Stimulated activated CD8-positive, alpha-beta memory T cell treated with anti-CD3 and anti-CD28 coated beads, Interleukin-4, amount 100 ng/mL, for 1 hour (primary cell): ENCODE measurements at places on chromosomes 3 and 15.

DNA sequence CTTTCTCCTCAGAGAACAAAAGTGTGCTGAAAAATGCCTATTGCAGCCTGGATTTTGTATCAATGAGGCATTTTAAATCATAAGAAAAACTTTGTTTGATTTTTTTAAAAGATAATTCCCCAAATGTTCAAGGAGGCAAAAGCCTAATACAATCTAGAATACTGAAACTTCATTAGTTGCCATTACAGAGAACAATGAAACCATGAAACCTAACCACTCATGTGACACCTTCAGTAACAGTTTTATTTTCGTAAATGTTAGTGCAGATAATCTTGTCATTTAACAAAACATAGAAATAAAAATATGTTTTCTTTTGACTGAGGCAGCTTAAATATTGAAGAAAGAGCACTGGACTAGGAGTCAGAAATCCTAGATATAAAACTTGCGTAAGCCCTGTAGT is 655.9 kb downstream of the RBMS3 start:
- DNase-seq: no peak

- DNase-seq: no peak
Measured at GRCh38 chr15:68025835-68026424, 28.2 kb upstream of the PIAS1 start.

- no peak for DNase-seq
Measured at GRCh38 chr15:50068016-50068415, 51.0 kb downstream of the ATP8B4 start.

DNA sequence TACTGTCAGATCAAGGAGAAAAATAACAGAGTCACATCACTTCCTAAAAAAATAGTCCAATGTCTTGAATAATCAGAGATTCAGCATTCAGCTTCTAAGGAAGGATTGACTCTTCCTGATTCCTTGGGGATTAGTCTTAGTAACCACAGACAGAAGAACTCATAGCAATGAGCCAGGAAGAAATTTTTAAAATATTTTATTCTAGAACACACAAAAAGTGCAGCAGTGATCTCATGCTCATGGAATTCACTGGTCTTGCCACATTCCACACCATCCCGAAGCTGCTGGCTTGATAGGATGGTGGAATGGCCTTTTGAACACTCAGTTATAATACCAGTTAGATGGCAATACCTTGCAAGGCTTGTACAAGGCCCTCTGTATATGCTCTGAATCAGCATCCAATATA is 43.0 kb upstream of the ABI3BP start:
- no peak for DNase-seq

DNA sequence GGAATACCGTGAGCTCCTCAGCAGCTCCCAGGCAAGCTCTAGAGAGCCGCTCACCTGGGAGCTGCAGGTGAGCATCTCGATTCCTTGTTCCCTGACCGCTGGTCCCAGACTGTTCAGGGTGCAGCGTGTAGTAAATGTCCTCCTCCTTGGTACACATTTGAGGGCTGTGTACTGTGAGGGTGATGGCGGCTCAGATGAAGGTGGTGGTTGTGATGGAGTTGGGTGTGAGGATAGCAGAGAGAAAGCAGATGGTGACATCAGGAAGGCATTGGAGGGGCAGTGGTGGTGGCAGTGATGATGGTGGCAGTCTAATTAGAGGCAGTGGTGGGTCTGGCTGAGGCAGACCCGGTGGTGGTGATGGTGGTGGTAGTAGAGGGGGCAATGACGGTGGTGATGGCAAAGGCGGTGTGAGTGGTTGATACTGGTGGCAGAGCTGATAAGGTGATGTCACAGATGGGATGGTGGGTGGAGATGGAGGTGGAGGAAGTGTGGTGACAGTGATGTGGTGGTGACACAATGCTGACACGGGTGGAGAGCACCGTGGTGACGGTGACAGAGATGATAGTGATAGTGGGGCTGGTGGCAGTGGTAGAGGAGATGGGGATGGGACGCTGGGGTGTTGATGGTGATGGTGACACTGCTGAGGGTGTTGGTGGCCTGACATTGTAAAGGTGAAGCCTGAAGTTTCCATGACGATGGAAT is at the start of gene DNAJB8:
TSS of gene DNAJB8 (minus strand) at position 51 of the 702 bp plus-strand sequence. CDS start 3,645 bp downstream, outside the sequence.
- no peak for DNase-seq

GRCh38 chr3:44439499-44440295 is 37.8 kb downstream of the ZNF445 start:
- DNase-seq: peak; percentile 8

GRCh38 chr3:45684327-45684892 is 4.8 kb upstream of the SACM1L start:
- DNase-seq: no peak

- no peak for DNase-seq
Measured at GRCh38 chr3:197889204-197889930, 60.6 kb upstream of the RPL35A start.

- no peak for DNase-seq
Measured at GRCh38 chr3:11910971-11911531, 64.4 kb upstream of the TAMM41 start.

DNA sequence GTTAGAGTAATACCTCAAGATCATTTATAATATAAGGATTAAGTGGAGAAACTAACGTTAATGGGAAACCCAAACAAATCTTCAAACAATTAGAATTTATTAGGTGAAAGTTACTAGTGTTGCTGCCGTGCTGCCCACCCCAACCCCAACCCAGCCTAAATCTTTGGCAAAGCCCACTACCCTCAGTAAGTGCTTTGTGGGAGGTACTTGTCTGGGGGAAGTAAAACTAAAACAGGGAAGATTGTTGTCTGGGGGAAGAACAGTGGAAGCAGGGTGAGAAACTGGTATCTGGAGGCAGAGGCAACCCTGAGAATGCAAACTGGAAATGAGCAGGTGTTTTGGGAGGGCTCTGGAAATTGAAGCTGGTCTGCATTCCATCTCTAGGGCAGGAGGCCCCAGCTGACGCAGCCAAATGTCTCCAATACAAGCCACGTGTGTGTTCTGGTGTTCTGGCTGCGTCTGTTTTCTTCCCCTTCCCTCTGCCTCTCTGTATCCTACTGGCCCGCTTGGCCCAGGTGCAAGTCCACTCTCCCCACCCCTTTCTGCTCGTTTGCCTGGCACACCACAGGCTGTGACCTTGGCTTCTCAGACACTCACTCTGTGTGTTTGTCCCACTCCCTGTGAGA is 32.7 kb downstream of the FEM1B start:
- DNase-seq: no peak

- DNase-seq: no peak
Measured at GRCh38 chr3:87218560-87218959, 8.5 kb upstream of the CHMP2B start.

GRCh38 chr3:167605871-167606270 is 47.9 kb downstream of the WDR49 start:
- no peak for DNase-seq

DNA sequence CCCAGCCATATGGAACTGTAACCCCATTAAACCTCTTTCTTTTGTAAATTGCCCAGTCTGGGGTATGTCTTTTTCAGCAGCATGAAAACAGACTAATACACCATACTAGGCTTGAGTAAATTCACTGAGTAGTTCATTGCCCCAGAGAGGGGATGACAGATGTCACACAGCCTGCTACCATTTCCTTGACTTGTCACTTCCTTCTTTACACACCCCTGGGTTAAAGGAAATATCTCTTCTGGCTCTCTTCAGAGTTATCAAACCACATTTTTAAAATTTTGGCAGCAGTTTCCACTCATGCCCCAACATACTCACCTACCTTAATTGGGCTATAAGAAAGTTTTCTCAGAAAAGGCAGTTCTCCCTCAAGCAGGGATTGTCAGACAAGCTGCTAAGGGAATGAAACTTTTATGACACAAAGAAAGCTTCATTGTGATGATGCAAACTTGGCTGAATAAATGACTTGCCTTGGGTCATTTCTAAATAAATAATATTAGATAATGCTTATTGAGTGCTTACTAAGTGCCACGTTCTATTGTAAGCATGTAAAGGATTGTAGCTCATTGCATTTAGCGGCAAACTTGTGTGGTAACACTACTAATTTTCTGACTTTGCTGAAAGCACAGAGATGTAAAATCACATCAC is 68.0 kb upstream of the RBMS3 start:
- no peak for DNase-seq

GRCh38 chr15:92634060-92634459 is 21.5 kb downstream of the FAM174B start:
- DNase-seq: no peak

- no peak for DNase-seq
Measured at GRCh38 chr3:114504941-114505628, 211.3 kb downstream of the TIGIT start.

DNA sequence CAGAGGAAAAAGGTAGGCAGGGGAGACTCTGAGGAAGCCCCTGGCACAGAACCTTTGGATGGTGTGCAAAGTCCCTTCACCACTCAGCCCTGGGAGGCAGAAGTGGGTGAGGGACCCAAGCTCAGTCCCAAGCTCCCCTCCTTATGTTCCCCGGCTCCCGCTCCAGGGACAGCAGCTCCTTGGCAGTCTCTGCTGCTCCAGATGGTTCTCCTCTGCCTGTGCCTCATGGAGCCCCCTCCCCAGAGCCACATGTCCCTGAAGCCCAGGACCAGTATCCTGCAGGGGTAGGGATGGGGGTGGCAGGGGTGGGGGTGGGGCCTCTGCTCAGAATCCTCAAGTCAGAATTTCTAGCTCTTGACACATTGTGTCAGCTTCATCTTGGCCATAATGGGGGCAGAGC is 8.0 kb upstream of the CAMKV start:
- DNase-seq: no peak

DNA sequence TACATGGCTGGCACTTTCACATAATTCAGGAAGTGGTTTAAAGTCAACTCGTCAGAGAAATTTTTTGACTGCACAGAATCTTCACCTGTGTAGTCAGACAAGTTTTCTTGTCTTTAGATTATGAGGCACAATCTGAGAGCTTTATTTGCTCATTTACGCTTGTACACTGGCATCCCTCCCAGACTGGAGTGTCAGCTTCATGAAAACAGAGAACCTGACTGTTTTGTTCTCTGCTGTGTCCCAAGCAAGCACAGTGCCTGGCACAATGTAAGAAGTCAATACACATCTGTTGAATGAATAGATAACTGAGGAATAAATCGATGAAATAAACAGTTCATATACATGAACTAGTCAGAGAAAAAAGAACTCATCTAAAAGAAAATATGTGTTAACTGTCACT is 846.1 kb upstream of the CFAP20DC start:
- no peak for DNase-seq

DNA sequence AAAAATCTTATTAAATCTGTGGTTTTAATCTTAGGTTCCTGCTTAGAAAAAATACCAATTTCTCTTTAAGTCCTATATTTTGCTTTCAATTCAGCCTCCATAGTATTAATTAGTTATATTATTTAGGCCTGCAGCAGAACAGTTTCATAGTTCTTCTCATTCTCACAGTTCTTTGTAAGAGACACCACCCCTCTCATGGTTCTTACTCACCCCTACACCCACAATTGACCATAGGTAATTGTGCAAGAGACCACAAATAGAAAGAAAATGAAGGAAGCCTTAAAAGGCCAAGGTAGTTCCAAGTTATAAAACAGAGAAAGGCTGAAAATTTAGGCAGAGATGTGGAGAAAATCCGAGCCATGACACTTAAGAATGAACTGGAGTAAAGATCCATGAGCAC is 415.3 kb downstream of the TIGIT start:
- DNase-seq: no peak

DNA sequence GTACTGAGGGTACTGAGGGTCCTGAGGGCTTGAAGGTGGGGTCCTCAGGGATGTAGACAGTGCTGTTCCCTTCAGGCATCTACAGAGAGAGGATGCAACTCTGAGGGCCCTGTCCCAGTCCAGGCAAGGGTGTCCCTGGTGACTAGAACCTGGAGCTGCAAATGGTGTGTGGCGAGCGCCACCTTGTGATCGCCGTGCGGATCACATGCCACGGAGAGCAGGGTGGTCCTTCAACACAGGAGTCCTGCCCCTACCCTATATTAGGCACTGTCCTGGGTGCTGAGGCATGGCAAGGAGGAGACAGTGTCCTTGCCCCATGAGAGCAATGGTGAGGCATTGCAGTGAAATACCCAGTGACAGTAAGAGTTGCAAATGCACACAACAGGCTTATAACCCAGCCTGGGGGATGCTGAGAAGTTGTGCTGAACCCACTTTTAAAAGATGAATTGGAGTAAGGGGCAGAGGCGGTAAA is 23.6 kb downstream of the RHCG start:
- no peak for DNase-seq

DNA sequence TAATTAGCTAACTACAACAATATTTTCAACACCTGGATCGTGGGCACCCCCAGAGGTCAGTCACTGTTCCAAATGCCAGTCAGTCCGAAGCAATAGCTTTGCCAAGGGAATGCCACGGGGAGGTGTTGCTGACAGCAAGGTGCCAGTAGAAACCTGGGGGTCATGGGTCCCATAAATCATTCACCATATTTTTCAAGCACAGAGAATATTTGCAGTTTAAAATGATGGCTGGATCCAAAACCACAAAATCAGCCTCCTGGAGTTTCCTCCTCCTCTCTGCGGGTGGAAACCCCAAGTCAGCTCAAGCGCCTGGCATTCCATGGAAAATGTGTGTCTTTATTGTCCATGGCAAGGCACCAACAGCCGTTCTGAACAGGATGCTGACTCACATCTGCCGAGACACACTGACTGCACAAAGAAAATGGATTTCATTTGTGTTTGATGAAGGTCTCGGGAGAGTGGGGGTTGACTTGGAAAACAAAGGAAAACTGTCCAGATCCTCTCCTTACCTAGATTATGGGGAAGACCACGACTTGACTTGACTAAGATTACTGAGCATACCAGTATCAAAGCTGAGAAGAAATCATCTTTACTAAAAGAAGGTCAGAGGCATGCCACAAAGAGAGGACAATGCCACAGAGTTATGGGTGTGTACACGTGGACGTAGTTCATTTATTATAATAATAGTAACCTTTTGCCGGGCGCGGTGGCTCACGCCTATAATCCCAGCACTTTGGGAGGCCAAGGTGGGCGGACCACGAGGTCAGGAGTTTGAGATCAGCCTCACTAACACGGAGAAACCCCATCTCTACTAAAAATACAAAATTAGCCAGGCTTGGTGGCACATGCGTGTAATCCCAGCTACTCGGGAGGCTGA is 26.4 kb downstream of the ANXA2 start:
- no peak for DNase-seq

- no peak for DNase-seq
Measured at GRCh38 chr3:104855702-104856101, 511.0 kb upstream of the ALCAM start.

DNA sequence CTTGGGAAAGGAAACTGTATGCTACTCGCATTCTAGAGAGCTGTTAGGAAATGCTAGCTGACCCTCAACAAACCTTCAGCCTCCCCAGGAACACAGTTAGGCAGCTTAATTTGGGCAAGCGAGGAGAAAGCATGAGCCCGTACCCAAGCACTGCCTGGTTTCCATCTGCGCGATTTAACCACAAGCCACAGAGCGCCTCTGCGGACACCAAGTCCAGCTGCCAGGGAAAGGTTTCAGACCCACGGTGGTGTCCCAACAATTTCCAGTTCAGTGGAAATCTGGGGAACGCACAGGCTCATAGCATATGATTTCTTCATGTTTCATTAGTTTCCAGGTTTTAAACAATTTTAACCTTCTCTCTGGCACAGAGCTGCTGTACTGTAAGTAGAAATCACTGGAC is 617.6 kb downstream of the FHIT start:
- DNase-seq: no peak
